ENCODE measurements at places on chromosomes 7 and 10.

DNA sequence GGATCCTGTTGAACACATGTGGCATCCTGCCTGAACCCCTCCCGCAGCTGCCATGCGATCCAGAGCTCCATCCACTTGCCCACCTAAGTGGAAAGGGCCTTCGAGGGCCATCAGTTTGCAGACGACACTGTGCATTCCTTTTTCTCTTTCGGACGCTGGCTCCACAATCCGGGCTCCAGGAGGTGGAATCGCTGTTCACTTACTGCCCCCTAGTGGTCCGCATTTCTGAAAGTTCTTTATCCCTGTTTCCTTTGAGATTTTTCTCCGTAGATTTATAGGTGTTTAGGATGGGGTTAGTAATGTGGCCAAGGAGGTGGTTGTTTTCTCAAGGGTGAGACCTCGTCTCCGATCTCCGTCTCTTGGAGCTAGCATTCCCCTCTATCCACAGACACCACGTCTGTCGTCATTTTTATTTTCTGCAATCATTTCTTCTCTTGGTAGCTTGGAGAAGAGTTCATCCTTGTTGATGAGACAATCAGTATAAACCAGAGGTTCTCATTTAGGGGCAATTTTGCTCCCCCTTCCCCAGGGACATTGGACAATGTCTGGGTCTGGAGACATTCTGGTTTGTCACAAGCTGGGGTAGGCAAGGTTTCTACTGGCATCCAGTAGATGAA, 204.6 kb downstream of the ARHGAP21 start:
- peak; percentile 85 for DNase-seq

- DNase-seq = no peak
These were observed 902.6 kb upstream of the MBL2 start for GRCh38 chr10:53675177-53675576.

DNA sequence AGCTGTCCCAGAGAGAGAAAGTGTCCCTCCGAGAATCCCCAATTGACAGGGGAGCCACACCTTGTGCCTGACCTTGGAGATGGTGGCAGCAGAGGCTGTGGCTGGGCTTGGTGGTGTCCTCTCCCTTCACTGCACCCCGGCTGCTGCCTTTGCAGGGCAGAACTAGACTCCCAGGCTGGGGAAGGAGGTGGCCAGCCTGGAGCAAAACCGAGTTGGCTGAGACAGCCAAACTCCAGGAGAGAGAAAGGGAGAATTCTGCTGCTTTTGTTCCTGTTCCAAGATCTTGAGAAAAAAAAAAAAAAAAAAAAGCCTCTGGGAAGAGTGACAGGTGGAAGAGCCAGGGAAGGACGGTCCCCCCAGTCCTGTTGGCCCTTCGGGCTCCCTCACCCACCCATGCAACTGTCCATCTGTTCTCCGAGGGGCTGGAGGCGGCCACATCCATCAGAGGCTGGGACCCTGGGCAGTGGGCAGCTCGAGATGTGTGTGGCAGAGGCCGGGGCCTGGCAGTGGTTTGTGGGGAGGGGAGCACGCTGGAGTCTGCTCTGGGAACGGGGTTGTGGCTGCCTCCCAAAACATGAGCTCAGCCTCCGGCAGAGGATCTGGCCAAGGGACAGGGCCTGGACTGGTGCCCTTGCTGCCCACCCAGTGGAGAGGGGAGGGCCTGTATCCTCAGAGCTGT, 35.5 kb downstream of the CLIP2 start:
- DNase-seq = no peak

DNA sequence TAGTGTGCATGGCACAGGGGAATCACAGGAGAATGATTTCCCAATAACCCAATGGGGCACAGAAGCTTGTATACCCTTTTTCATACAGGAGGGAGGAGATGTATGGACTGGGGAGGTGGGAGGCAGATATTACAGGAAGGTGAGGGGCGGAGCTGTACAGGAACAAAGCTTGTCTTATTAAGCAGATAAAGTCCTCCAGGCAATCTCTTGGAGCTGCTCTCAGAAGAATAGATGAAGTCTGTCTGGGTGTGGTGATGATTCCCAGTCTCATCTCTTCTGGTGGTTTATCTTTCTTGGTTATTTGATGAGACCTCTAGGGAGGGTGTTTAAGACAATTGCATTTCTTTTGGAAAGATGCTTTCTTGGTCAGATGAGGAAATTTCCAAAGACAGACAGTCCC, 25.1 kb upstream of the CPA5 start:
- no peak for DNase-seq

DNA sequence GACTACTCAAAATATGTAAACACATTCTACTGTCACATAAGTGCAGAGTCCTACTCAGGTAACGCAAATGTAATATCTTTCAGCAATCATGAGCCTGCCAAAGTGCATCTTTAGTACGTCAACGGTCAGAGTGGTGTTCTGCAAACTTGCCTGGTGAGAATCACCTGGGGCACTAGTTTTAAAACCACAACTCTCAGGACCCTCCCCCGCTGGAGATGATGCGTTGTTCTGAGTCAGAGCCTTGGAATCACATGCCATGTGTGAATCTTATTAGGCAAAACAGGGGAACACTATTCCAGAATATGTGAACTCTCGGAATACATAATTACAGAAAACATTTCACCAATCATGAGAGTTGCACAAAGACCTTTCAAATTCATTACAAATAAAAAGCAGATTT, 115.7 kb downstream of the TPK1 start:
- no peak for DNase-seq

- no peak for DNase-seq
These were observed 4.0 kb downstream of the CDCA7L start for GRCh38 chr7:21941611-21942141.

DNA sequence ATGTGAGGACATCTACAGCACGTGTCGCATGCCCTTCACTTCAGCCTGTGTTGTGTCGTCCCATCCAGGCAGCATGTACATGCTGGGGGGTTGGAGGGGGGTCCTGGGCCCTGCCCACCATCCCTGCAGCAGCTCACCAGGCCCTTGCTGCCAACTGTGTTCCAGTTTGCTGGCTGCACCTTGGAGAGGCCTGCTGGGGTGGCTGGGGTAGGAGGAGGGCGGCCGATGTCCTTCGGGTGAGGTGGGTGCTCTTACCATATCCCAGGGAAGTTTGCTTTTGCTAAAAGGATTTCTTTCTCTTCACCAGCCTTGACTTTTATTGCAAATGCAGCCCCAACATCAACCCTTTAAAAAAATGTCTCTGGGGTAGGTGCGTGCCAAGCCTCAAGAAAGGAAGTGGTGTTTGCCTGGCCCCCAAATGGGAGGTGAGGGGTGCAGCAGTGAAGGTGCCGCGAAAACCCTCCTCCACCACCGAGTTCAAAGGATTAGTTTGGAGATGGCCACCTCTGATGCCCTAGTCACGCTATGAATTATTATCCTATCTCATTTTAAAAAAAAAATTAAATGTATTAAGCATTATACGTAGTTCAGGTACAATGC, 165.8 kb upstream of the KLF6 start:
- no peak for DNase-seq

- no peak for DNase-seq
These were observed 886.2 kb upstream of the ZWINT start for GRCh38 chr10:57247271-57247670.

- DNase-seq = peak; percentile 14
These were observed 81.0 kb downstream of the HGF start for GRCh38 chr7:81688622-81689411.

DNA sequence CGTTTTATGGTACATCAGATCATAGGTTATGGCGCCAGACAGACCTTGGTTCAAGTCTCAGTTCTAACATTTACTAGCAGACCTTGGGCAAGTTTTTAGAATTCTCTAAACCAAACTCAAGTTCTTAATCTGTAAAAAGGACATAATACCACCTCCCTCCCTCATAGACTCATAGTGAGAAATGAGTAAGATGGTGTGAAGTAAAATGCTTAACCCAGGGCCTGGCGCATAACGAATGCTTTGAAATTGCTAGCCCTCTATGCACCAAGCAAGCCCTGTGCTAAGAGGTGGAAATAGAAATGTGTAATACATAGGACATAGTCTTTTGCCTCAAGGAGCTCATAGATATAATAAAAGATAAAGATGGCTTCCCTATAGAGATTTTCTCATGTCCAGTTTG, 17.7 kb upstream of the SLC35B4 start:
- no peak for DNase-seq

- no peak for DNase-seq
These were observed 124.2 kb downstream of the ARHGAP12 start for GRCh38 chr10:31804352-31804810.

DNA sequence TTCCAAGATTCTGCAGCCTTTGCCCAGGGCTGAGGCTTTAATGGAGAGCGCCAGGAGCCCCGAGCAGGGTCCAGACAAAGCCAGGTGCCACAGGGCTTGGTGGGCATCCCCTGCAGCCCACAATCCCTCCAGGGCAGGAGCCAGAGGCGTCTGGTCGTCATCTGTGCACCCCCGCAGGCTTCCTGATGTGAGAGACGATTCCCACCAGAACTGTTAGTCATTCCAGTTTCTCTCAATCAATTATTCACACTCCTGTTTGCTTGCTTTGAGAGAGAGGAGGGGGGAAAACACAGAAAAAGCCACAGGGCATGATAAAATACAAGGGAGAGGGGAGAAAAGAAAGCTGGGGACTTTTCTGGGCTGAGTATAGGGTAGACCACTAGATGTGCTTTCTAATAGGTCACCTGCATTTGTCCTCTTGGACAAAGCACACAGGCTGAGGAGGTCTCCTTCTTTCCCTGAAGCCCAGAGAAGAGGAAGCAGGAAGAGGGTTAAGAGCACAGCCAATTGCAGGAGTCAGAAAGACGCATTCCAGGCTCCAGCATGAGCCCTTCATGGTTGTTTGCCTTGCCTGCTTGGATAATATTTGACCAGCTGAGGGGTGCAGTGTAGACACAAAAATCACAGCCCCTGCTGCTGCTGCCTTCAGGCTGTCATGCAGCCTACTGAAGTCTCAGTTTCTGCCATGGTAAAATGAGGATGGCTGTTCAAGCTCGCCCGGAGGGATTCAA, 194.4 kb downstream of the PLXNA4 start:
- DNase-seq = peak; percentile 78

DNA sequence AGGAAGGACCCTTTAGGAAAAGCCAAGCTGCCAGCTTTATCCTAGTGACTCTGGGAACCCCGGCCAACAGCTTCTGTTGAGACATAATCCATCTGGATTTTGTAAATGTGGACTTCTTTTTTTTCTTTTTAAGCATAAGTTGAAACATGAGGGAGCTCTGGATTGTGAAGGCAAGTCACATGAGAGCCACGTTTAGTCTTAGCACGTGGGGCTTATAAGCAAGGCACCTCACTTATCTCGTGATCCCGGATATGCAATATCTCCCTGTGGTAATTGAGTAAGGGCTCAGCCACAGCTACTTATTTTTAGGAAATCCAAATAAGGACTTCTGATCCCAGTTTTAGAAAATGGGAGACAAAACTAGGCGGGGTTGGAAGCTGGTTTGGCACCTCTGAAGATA, 111.2 kb upstream of the PTN start:
- no peak for DNase-seq

GRCh38 chr10:108902619-108903285, 1020.6 kb downstream of the XPNPEP1 start:
- DNase-seq = no peak

- DNase-seq = no peak
These were observed 266.5 kb downstream of the AUTS2 start for GRCh38 chr7:69864822-69865221.

DNA sequence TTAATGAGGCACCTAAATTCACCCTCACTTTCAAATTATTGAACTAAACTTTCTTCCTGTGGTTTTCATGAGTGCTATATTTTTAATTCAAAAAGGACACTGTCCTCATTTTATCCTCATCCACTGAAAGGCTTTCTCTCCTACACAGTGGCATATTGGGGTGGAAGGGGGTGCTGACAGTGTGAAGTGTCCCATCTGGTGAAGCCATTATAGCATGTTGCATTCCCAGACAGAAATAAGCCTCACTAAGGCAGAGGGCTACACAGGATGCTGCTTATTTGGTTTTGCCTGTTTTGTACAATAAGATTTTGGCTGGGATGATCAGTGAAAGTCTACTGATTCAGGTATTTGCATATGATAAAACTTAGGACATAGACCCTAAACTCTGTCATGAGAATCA, 82.4 kb upstream of the INHBA start:
- DNase-seq = no peak
